ENCODE measurements at places on chromosomes 4 and X. TPM values are rescaled to one million over a fixed set of nuclear protein-coding genes. Genes with fewer than 3 reads are reported as not detected.

The ZDHHC15 gene
- not detected for total RNA-seq

The CT45A1 gene
- total RNA-seq: not detected

The SYP gene
- total RNA-seq: 1.1 TPM

The STEEP1 gene
- total RNA-seq: 20.5 TPM

The F9 gene
- not detected for total RNA-seq

The CXCL5 gene
- not detected for total RNA-seq

The GRIA2 gene
- not detected for total RNA-seq

The HTATSF1 gene
- 96.2 TPM for total RNA-seq

The CFAP99 gene
- total RNA-seq: not detected

DNA sequence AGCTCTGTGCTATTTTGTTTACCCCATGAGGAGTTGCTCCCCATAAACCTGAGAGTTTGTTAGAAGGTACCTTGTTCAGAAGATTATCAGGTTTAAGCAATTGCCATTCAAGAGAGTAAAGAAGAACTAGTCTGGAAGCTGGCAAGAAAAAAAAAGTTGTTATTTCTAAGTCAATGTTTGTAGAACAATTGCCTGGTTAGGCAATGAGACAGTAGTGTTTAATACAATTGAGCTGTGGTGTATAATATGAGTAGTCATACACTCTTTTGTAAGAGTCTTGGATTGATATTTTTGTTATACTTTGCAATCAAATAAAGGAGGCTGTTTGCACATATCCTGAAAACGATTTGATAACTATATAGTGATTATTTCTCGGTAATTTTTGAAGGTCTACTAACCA lies 44.7 kb downstream of the GALNT7 start:
- peaks cover 2% of the 10 kb centered on the region for H3K36me3 ChIP-seq
- no peak for DNase-seq
- no peak overlapping the region for H3K27ac ChIP-seq
- H3K4me3 ChIP-seq: no peak overlapping the region
- peaks cover 3% of the 10 kb centered on the region for H3K4me1 ChIP-seq
- no peaks in the 10 kb centered on the region for H3K27me3 ChIP-seq

DNA sequence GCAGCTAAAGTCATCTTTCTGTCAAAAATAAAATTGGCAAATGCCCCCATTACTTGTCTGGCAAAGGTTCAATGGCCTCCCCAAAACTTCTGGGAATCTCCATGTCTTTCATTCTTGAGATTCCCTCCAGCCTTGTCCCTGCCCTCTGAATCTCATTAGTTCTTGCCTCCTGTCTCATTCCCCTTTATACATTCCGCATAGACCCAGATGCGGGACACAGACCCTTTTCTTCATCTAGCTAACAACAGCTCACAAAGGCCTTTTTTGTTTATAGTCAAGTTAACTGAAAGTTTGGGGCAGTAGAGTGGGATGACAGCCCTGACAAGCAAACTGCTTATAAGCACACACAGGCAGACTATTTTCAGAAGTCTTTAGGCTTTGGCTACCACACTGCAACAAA lies 306.1 kb upstream of the FAM241A start:
- no peaks in the 10 kb centered on the region for H3K36me3 ChIP-seq
- DNase-seq: no peak
- H3K27ac ChIP-seq: no peak overlapping the region
- no peaks in the 10 kb centered on the region for H3K4me1 ChIP-seq
- H3K27me3 ChIP-seq: no peaks in the 10 kb centered on the region

- peaks cover 90% of the 10 kb centered on the region for H3K27me3 ChIP-seq
- H3K36me3 ChIP-seq: peaks cover 24% of the 10 kb centered on the region
- DNase-seq: no peak
- H3K27ac ChIP-seq: peak overlapping the region; percentile 81
- peaks cover 10% of the 10 kb centered on the region for H3K4me1 ChIP-seq
These were observed 7.1 kb downstream of the HAND2 start for GRCh38 chr4:173522951-173523395.

GRCh38 chr4:155599596-155599995 lies 67.1 kb upstream of the GUCY1A1 start:
- peaks cover 8% of the 10 kb centered on the region for H3K4me1 ChIP-seq
- H3K36me3 ChIP-seq: no peaks in the 10 kb centered on the region
- H3K27ac ChIP-seq: no peak overlapping the region
- H3K27me3 ChIP-seq: peaks cover 8% of the 10 kb centered on the region
- DNase-seq: no peak

DNA sequence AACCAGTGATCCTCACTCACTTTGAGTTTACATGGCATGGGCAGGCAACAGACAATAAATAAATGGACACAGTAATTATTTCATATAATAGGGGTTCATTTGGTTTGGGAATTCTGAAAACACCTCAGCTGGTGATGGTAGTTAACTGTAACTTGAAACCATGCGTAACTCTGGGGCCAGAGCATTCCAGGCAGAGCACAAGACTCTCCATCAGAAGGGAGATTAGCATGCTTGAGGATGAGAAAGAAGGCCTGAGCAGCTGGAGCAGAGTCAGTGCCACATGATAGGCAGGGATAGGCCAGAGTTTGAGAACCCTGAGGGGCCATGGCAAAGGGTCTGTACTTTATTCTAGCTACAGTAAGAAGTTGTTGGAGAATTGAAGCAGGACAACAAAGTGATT lies 56.3 kb upstream of the CXCL8 start:
- DNase-seq: no peak
- H3K27ac ChIP-seq: no peak overlapping the region
- no peaks in the 10 kb centered on the region for H3K36me3 ChIP-seq
- no peak overlapping the region for H3K4me3 ChIP-seq
- no peaks in the 10 kb centered on the region for H3K27me3 ChIP-seq
- H3K4me1 ChIP-seq: no peaks in the 10 kb centered on the region

DNA sequence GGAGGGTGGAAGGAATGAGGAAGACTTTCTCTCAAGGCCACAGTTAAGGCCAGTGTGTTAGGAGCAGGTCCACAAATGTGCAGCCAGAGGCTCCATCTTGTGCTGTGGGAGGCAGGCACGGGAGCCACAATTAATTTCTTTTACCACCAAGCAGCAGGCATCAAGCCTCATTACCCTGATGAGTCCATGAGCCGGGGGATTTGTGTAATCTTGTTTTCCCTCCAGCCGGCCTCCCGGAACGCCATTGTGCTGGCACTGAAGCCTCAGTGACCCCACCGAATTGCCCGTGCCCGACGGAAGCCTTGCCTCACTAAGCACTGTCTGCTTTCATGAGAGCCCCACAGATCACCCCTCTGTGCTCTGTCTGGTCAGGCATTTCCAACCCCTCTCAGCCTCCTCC lies 154.7 kb upstream of the STX18 start:
- no peak overlapping the region for H3K4me3 ChIP-seq
- H3K4me1 ChIP-seq: peaks cover 6% of the 10 kb centered on the region
- DNase-seq: no peak
- no peak overlapping the region for H3K27ac ChIP-seq
- H3K27me3 ChIP-seq: no peaks in the 10 kb centered on the region
- no peaks in the 10 kb centered on the region for H3K36me3 ChIP-seq

GRCh38 chrX:110448459-110448858 lies 89.8 kb downstream of the RTL9 start:
- no peak overlapping the region for H3K27ac ChIP-seq
- no peak overlapping the region for H3K4me3 ChIP-seq
- H3K27me3 ChIP-seq: peaks cover 3% of the 10 kb centered on the region
- no peak for DNase-seq

DNA sequence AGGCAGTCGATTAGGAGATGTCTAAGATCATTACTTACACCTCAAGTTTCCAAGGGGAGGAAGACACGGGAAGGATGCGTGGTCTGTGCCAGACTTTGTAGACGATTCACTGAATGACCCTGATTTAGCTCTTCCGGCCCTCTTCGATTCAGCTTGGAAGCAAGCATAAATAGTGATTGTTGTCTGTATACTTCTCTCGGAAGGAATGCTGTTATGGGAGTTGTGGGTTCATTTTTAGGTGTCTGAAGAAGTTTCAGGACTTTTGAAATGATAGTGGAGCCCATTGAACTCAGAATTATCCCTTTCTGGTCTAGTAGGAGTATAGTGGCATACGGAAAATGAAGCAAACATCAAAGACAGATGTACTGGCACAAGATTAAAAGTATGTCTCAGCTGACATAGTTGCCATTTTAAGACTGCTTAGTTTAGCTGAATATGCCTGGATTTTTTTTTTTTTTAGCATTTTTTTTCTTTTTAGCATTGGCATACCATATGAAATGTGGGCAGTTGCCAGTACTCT lies 1.0 kb upstream of the ANKRD17 start:
- peak overlapping the region; percentile 100 for H3K27ac ChIP-seq
- peaks cover 17% of the 10 kb centered on the region for H3K36me3 ChIP-seq
- peak overlapping the region; percentile 99 for H3K4me3 ChIP-seq
- peak; percentile 24 for DNase-seq
- no peaks in the 10 kb centered on the region for H3K27me3 ChIP-seq
- H3K4me1 ChIP-seq: peaks cover 42% of the 10 kb centered on the region

- no peaks in the 10 kb centered on the region for H3K4me1 ChIP-seq
- H3K4me3 ChIP-seq: no peak overlapping the region
- H3K36me3 ChIP-seq: no peaks in the 10 kb centered on the region
- H3K27ac ChIP-seq: no peak overlapping the region
- no peak for DNase-seq
These were observed 172.5 kb upstream of the ANXA3 start for GRCh38 chr4:78379040-78379439.

- peaks cover 3% of the 10 kb centered on the region for H3K36me3 ChIP-seq
- no peak for DNase-seq
- no peaks in the 10 kb centered on the region for H3K27me3 ChIP-seq
- no peak overlapping the region for H3K27ac ChIP-seq
- no peaks in the 10 kb centered on the region for H3K4me1 ChIP-seq
These were observed 90.6 kb upstream of the SPIN4 start for GRCh38 chrX:63441717-63442116.

- DNase-seq: no peak
- no peaks in the 10 kb centered on the region for H3K4me1 ChIP-seq
- no peaks in the 10 kb centered on the region for H3K27me3 ChIP-seq
- H3K4me3 ChIP-seq: no peak overlapping the region
- H3K27ac ChIP-seq: no peak overlapping the region
These were observed 387.9 kb upstream of the RPS6KA3 start for GRCh38 chrX:20654596-20655106.

- H3K27me3 ChIP-seq: no peaks in the 10 kb centered on the region
- DNase-seq: no peak
- no peak overlapping the region for H3K27ac ChIP-seq
- no peaks in the 10 kb centered on the region for H3K36me3 ChIP-seq
- no peaks in the 10 kb centered on the region for H3K4me1 ChIP-seq
These were observed 38.5 kb upstream of the BOD1L1 start for GRCh38 chr4:13665701-13666660.

DNA sequence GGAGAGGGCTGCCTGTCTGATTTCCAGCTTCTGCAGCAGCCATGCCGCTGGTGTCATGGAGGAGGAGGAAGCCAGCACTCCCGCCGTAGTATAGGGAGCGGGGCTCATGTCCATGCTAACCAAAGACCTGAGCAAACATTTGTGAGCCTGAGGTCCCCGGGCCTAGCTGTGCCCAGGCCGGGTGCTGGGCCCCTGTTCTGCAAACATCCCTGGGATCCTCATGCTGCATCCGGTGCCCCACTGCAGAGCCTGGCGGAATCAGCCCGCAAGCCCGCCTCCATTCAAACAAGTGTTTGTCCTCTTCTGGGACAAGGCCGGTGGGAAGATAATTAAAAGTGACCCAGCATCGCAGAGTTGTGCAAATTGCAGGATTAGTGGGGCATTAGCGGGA lies 106.3 kb downstream of the SORCS2 start:
- no peak for DNase-seq
- no peaks in the 10 kb centered on the region for H3K36me3 ChIP-seq
- H3K27me3 ChIP-seq: peaks cover 6% of the 10 kb centered on the region

GRCh38 chrX:15158350-15158735 lies 111.5 kb downstream of the ASB9 start:
- H3K36me3 ChIP-seq: peaks cover 12% of the 10 kb centered on the region
- H3K4me3 ChIP-seq: peak overlapping the region; percentile 82
- peak overlapping the region; percentile 94 for H3K27ac ChIP-seq
- no peaks in the 10 kb centered on the region for H3K27me3 ChIP-seq

DNA sequence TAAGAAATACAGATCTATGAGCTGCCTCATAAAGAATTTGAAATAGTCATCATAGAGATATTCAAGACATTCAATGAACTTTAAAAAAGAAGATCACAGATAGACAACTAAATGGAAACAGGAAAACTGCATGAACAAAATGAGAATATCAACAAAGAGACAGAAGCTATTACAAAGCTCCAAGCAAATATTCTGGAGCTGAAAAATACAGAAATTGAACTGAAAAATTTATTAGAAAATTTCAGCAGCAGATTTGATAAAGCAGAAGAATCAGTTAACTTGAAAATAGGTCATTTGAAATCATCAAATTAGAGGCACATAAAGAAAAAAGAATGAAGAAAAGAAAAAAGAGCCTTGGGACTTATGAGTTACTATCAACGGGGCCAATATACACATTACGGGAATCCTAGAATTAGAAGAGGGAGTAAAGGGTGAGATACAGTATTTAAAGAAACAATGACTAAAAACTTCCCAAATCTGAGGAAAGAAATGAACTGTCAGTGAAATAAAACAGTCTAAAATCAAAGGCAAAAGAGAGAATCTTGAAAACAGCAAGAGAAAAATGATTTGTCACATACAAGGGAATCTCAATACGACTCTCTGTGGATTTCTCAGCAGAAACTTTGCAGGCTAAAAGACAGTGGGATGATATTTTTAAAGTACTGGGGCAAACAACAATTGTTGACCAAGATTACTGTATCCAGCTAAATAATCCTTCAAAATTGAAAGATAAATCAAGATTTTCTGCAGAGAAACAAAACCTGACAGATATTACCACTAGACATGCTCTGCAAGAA lies 641.6 kb downstream of the ANKRD50 start:
- DNase-seq: no peak
- no peaks in the 10 kb centered on the region for H3K36me3 ChIP-seq
- no peaks in the 10 kb centered on the region for H3K4me1 ChIP-seq
- no peak overlapping the region for H3K27ac ChIP-seq
- H3K27me3 ChIP-seq: no peaks in the 10 kb centered on the region
- H3K4me3 ChIP-seq: no peak overlapping the region

DNA sequence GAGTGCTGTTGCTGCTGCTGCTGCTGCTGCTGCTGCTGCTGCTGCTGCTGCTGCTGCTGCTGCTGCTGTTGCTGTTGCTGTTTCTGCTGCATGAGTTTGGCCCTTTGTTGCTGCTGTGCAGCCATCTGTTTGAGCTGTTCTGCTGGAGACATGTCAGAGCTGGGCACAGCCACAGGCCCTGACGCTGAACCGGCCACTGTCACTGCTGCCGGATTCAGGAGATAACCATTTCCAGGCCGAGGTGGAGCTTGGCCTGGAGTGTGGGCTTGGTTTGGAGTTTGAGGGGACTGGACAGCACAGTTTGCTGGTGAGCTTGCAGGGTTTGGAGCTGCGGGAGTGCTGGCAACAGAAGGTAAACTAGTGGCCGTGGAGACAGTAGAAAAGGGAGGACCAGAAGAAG lies 224.3 kb downstream of the MGST2 start:
- no peaks in the 10 kb centered on the region for H3K4me1 ChIP-seq
- H3K27me3 ChIP-seq: no peaks in the 10 kb centered on the region
- H3K4me3 ChIP-seq: no peak overlapping the region
- no peak overlapping the region for H3K27ac ChIP-seq
- DNase-seq: no peak

- DNase-seq: peak; percentile 45
- H3K4me1 ChIP-seq: peaks cover 13% of the 10 kb centered on the region
- peak overlapping the region; percentile 84 for H3K27ac ChIP-seq
- no peaks in the 10 kb centered on the region for H3K36me3 ChIP-seq
These were observed 5.2 kb upstream of the TCEANC start for GRCh38 chrX:13647709-13648212.

- DNase-seq: no peak
- H3K4me3 ChIP-seq: no peak overlapping the region
- no peaks in the 10 kb centered on the region for H3K4me1 ChIP-seq
- H3K27ac ChIP-seq: no peak overlapping the region
- no peaks in the 10 kb centered on the region for H3K36me3 ChIP-seq
- no peaks in the 10 kb centered on the region for H3K27me3 ChIP-seq
These were observed 85.9 kb upstream of the SLC34A2 start for GRCh38 chr4:25569716-25570115.
